ENCODE measurements at places on chromosomes 13 and 19.

DNA sequence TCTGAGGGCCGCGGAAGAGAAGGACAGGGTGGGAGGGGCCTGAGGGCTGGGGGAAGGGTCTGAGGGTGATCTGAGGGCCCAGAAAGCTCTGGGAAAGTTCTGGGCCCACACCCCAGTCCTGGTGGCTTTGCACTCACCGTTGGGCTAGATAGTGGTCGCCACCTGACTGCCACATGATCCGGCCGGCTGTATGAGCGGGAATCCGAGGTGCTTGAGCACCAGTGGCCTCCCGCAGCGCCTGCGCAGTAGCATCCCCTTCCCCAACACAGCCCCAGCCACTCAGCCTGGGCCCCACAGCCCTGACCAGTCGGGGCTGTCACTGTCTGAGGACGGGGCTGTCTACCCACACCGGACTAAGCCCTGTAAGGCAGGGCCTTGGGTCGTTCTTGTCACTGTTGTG, 15.0 kb downstream of the PRODH2 start:
- DNase-seq: peak; percentile 52

DNA sequence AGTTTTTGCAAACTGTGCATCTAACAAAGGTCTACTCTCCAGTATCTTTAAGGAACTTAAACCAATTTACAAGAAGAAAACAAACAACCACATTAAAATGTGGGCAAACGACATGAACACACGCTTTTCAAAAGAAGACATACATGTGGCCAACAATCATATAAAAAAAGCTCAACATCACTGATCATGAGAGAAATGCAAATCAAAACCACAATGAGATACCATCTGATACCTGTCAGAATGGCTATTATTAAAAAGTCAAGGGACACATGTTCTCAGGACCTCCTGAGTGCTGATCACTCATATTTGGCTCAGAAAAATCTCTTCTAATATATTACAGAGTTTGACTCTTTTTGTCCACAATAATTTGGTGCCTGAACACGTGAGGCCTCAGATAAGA, 14.2 kb upstream of the LILRB1 start:
- DNase-seq: no peak

- no peak for DNase-seq
Measured at GRCh38 chr19:1909761-1910080, 4.5 kb downstream of the ADAT3 start.

- DNase-seq: no peak
Measured at GRCh38 chr19:40174092-40174491, 17.1 kb upstream of the MAP3K10 start.

DNA sequence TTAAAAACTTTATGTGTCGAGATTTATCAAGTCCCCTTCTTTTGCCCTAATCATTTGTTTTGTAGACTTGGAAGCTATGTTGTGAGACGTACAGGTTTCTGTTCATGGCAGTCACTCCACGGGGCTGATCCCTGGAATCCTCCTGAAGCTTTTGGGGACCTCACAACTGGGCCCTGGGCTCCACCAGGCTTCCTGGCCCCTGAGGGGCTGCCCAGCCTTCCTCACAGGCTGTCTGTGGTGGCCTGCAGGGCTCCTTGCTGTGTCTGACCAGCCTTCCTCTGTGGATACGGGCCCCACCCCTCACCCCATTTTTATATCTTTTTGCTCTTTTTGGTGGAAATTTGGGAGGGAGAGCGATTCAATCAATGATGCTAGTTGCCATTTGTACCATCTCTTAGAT, 38.1 kb downstream of the CHST8 start:
- no peak for DNase-seq

- DNase-seq: peak; percentile 97
Measured at GRCh38 chr19:2059422-2060201, 8.6 kb upstream of the MKNK2 start.

- DNase-seq: no peak
Measured at GRCh38 chr19:39355253-39355652, 13.0 kb downstream of the SAMD4B start.

GRCh38 chr19:48896191-48896720, 2.3 kb downstream of the TULP2 start:
- peak; percentile 60 for DNase-seq

DNA sequence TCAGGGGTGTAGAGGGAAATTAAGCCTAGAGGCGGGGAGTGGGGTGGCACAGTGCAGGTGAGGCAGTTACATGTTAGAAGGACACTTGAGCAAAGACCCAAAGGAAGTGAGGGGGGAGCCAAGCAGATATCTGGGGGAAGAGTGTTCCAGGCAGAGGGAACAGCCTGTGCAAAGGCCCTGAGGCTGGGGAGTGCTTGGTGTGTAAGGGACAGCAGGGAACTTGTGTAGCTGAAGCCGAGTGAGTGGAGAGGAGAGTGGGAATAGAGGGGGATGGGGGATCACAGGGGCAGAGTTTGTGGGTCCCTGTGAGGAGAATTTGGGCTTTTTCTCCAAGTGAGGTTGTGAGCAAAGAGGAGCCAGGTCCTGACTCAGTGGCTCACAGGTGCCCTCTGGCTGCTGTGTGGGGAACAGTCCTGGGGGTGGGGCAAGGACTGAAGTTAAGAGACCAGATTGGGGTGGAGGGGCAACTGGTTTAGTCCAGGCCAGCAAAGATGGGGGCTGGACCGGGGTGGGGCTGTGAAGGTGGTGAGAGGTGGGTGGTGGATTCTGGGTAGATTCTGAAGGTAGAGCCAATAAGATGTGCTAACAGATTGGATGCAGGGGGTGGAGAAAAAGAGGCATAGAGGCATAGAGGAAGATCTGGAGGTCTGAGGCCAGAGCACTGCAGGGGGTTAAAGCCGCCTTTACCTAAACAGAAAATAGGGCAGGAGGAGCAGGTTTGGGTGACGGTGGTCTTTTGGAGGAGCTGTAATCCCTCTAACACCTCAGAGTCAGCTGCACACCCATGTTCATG, 75.3 kb downstream of the CACNA1A start:
- DNase-seq: peak; percentile 58
